ENCODE measurements at places on chromosomes 13 and 19. TPM values are rescaled to one million over a fixed set of nuclear protein-coding genes. Genes with fewer than 3 reads are reported as not detected.

Gene ZNF426
- total RNA-seq = 7.0 TPM

Gene CEACAM7
- not detected for total RNA-seq

Gene PSG6
- not detected for total RNA-seq

DNA sequence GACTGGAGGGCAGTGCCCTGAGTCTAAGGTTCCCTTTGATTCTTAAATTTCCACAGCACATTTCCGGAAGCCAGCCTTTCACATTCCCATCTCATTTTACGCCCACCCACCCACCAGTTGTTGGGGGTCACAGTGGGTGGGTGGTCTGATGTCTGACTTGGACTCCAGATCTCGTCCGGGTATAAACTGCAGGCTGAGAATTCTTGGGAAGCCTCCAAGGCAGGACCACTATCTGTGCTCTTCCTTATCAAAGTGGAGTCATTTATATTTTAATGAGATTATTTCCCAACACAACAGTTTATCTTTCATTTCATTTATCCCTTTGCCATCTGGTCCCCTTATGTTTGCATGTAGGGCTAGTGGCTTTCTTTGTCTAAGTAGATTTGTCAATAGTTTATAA, 3.6 kb upstream of the FAM124A start:
- no peak for DNase-seq

DNA sequence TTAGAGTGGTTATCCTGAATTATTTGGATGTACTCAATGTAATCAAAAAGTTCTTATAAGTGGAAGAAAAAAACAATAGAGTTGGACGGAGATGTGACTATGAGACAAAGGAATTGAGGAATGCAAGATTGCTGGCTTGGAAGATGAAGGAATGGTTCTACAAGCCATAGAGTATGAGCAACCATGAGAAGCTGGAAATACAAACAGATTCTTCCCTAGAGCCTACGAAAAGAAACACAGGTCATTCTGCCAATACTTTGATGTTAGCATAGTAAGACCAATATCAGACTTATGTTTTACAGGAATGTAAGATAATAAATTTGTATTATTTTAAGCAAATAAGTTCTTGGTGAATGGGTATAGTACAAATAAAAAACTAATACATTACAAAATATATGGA, 249.2 kb downstream of the DIAPH3 start:
- no peak for DNase-seq

Gene GJB2
- 0.58 TPM for total RNA-seq

Gene VSTM1
- total RNA-seq = not detected

DNA sequence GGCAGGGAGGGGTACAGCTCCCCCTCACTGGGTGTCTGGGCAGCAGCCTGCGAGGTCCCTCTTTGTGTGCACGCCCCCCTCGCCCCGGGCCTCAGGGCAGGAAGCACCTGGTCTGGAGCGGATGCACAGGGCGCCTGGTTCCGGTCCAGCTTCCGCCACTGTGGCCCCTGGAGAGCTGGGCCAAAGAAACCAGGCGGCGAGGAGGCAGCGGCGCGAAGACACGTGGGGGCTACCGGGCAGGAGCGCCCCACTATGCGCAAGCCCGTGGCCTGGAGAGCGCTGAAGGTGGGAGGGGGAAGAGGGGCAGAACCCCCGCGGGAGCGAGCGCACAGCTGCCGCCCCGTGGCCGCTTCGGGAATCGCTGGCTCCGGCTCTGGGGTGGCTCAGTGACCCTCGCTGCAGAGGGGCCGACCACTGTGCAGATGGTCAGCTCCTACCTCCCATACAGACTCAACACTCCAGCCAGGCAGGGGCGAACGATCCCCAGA, 1.7 kb upstream of the LYL1 start:
- peak; percentile 78 for DNase-seq

DNA sequence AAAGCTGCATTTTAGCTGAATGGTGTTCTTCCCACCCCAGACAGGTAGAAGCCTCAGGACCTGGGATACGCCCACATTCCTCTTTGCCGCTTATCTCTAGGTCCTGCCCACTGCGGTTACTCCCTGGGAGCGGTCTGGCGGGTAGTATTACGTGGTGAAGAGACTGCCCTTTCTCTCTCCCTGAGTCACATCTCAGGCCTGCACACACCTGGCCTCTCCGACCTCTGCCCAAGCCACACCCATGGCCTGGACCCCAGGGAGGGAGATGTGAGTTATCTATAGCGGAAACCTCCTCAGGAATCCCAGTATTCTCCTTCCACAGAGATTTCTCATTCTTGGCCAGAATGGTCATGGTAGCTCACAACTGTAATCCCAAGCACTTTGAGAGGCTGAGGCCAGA, 17.3 kb downstream of the RHPN2 start:
- DNase-seq = peak; percentile 95

Gene PLPP2
- 22.2 TPM for total RNA-seq

GRCh38 chr13:95235199-95235756, 66.0 kb downstream of the ABCC4 start:
- DNase-seq = no peak

DNA sequence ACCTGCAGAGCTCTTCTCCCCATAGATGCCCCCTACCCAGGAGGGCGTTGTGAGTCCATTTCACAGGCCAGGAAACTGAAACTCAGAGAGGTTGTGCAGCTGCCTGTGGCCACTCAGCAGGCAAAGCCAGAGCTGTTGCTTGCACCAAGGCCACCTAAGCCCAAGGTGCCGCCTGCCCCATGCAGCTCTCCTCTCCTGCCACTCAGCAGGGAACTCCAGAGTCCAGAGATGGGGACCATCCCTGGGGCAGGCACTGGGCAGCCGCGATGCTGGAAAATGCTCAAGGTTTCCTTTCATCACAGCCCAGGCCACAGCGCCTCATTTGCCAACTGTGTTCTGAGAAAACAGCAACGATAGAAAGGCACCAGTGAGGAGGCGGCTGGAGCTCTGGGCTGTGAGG, 41.0 kb upstream of the PEPD start:
- no peak for DNase-seq

Gene ACP7
- total RNA-seq = not detected

DNA sequence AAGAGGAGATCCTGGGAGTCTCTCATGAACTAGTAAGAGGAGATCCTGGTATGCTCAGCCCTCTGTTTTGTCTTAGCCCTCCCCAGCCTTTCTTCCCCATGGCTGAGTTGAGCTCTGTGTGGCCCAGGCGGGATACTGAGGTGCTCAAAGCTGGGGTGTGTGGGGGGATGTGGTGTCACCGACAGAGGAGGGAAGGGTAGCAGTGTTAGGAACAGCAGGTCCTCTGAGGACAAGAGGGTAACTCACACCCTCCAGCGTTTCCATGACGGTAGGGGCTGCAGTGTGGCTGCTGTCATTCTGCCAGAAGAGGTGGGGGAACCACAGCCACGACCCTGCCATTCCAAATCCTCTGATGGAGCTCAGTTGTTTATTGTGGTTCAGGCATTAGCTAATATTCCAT, 691 bp downstream of the KIR2DL4 start:
- DNase-seq = no peak

DNA sequence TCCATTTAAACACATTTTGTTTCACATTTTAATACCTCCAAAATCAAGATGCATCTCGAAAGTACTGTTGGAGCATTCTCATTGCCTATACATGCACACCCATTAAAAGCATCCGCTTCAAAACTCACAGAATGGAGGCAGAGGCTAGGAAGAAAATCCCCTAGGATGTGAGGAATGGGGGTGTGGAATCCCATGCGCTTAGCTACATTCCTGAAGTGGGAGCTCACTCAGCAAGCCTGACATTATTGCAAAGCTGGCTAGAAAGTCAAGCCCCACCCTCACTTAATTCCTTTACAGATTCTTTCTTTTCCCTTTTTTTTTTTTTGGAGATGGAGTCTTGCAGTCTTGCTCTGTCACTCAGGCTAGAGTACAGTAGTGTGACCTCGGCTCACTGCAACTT, 4.6 kb upstream of the FAM32A start:
- DNase-seq = peak; percentile 64

- DNase-seq = no peak
Observed at GRCh38 chr13:21894091-21894490, 223.2 kb downstream of the FGF9 start.

Gene KLHL1
- total RNA-seq = not detected

GRCh38 chr19:39335168-39335548, 685 bp downstream of the GMFG start:
- DNase-seq = no peak

Gene ATP1A3
- total RNA-seq = not detected

DNA sequence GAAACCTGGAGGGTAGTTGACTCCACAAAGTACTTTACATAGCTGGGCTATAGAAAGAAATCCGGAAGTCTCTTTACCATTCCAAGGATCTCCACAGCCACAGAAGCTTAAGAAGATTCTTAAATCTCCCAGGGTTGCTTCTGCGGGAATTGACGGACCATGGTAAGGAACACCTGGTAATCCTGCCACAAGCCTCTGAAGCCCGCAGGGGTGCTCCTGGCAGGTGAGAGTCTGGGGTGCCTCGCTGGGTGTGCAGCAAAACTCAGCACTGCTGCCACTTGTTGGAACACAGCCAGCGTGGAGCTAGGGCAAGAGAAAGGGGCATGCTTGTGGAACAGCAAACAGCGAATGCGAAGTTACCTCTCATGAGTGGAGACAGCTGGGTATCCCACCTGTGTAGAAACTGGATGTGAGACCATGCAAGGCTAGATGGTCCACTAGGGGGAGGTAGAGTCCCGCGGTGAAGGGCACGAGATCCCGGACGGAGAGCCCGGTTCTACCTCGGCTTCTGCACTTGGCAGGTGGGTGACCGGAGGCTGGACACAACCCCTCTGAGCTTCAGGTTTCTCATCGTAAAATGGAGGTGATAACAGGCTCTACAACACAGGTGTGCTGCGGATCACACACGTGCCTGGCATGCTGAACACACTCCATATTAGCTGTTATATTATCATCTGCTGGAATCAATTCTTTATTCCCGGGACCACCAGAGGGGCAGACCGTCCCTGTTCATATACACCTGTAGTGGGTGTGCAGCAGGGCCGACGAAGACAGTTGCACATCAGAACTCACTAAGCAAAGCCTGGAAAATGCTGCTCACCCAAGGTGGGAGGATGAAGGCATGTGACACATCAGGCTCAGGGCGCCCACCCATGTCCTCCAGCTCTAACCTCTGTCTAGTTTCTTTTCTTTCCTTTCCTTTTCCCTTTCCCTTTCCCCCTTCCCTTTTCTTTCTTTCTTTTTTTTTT, 24.1 kb upstream of the UBAC2 start:
- peak; percentile 81 for DNase-seq

GRCh38 chr13:111917901-111918300, 149.0 kb upstream of the SOX1 start:
- DNase-seq = no peak

Gene TTC9B
- total RNA-seq = 0.37 TPM

Gene KBTBD6
- total RNA-seq = 0.45 TPM

Gene LRG1
- 7.6 TPM for total RNA-seq

DNA sequence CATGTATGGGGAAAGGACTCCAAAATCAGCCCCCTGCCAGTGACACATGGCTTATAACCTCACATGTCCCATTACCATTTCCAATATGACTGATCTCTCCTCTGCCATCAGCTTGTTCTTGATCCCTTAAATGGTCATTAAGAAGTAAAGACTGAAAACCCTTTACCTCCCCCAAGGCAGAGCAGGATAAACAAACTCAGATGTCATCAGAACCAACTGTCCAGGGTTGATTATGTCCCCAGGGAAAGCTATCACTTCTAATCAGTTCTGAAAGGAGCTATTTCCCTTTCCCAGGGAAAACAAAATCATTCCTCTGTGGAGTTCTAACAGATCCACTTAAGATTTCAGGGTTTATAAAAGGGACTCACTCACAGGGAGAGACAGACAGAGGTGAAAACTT, 350.9 kb downstream of the SUCLA2 start:
- no peak for DNase-seq

DNA sequence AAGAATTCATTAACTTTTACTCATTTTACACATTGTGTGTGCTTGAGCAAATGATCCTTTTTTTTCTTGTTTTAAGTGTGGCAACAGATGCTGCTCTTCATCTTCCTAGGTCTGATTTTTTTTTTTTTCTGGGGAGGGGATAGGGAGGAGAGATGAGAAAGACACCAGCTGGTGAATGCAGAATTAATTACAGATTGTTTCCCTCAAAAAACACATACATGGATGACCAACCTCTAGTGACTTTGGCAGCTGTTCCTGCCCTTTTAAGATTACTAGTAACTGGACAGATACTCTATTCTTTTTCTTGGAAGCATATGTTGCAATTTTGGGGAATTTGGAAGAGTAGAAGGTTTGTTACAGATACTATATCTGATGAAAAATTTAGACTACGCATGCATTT, 103.6 kb upstream of the MYO16 start:
- no peak for DNase-seq

DNA sequence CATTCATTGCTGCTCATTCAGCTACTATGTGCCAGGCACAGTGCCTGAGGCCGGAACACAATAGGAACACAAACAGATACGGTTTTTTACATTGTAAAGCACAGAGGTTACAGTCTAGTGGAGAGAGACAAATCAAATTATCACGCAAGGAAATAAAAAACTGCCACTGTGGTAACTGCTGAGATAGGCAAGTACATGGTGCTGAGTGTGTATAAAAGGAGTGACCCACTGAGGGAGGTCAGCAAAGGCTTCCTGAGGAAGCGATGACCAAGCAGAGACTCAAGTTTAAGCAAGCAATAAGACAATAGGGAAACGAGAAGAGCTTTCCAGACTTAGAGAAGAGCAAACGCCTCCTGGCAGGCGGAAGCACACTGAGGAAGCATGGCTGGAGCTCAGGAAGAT, 56.4 kb downstream of the NUFIP1 start:
- DNase-seq = peak; percentile 45

DNA sequence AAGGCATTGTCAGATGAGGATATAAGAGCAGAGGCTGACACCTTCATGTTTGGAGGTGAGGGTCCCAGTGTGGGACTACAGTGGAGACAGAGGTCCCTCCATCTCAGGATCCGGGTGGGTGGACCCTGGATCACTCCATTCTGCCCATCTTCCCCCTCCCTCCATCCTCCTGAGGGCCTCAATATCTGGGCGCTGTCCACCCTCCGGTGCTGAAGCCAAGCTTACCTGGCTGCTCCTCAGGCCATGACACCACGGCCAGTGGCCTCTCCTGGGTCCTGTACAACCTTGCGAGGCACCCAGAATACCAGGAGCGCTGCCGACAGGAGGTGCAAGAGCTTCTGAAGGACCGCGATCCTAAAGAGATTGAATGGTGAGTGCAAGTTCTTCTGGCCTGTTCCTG, 11.9 kb downstream of the CYP4F12 start:
- DNase-seq = no peak

DNA sequence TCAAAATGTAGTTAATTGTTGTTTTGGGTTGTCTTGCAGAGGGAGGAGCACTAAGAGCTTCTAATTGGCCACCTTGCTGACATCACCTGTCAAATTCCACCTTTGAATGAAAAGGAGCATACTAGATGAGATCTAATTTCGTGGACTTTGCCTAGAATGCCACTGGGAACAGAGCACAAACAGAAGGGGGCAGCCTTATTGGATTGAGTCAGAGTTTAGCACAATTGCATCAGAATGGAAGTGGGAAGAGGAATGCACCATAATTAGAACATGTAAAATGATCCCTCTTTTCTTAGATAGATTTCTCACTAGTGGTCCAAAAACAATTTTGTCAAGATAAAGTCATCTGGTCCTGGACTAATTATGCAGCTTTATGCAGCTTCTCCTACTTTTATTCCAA, 1552.2 kb downstream of the PCDH9 start:
- DNase-seq = no peak

Gene FPR2
- total RNA-seq = 1.3 TPM
